ENCODE measurements at places on chromosomes 2 and 18.

DNA sequence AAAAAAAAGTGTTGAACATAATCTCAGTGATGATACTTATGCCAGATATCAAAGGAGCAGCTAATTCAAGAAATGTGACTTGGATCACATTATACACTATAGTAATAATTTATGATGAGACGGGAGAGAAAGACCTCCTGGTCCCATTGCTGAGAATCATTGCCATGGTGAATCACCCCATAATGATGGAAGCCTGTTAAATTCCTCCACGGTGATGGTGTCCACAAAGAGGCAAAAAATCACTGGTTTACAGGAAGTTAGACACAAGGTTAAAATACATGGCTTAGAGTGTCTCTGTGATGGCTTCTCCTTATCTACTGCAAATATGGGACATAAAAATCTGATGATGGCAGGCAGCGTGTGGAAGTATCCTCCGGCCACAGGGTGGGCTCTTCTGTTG lies 210.0 kb downstream of the CDH2 start:
- no peak for DNase-seq

DNA sequence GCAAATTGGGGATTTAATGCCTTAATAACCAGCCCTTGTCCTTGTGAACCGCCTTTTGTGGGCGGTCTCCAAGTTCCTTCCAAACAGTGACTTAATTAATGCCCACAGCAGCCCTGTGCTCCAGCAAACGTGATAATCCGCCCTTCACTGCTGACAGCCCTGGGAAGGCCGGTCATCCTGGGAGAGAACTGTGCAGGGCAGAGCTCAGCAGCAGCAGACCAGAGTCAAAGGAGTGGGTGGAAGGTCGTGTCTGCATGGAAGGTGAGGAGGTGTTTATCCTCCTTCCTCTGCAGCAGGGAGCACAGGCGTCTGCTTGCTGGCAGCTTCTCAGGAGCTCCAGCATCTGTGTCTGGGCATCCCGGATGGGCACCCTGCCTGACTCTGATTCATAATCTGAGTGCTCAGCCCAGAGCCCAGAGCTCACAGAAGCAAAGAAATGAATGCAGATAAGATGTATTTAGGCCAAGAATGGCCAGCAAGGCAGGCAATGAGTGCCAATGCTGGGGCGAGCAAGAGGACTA lies 270.0 kb upstream of the PXDN start:
- no peak for DNase-seq

DNA sequence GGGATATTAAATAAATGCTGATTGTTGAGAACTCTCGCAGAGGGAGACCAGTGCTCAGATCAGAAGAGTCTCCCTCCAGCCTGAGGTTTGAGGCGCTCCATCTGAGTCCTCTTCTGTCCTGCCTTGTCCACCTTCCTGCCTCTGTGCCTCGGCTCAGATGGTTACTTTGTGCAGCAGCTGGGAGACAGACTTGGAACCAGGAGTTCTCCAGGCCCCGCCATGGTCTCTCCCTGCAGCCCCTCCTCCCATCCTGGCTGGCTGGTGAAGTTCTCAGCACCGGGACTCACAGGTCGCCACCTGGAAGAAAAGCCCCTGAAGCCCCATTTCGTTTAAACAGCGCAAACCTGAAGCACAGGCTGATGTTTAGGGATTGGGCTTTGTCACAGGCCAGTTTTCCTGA lies 60.6 kb downstream of the DDX1 start:
- no peak for DNase-seq

DNA sequence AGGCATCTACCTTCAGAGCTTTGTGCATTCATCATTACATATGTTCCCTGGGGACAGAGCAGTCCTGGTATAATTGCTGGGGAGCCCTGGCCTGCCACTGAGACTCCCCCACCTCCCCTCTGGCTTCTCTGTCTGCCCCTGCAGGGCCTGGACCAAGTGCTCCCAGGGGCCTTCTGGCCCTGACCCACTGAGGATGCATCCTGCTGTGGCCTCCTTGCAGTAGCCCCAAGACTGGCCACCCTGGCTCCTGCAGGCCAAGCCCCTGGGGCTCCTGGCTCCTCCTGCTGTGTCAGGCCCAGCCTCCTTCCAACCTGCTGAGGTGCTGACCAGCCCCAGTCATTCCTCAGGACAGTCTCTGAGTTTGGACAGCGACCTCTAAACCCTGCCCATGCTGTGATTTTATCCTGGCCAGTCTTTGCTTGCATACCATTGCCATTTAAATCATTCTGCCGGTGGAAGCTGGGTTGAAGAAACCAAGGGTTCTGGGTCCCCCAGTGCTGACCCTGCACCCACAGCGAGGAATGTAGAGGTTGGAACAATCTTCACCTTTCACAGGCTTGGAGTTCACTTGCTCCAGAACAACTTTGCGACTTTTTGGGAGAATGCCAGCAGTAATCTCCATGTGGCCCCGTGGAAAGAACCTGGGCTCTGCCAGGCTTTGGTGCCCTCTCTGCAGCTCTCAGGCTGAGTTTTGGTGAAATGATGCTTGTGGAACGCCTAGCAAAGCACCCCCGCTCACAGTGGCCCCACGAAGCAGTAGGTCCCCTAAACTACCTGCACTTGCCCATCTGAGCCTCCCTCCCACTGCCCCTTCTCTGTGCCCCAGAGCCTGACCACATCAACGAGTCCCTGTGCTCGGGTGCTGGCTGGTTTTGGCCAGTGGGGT lies 167.3 kb upstream of the GLI2 start:
- no peak for DNase-seq

DNA sequence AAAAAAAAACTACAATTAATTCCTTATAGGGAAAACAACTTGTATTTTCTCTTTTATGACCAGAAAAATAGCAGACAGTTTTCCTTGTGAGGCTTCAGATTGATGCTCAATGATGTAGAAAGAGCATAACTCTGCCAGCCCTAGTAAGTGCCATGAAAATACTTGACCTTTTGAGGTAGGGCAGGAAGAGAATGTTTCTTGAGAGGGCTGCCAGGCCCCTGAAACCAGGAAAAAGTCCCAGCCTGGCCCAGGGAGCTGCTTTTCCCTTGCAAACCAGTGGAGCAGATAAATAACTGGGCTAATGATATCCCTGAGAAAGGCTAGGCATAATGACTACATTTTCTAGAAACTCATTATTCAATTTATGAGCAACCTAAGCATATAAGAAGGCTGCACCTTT lies 126.8 kb downstream of the SLC8A1 start:
- no peak for DNase-seq

DNA sequence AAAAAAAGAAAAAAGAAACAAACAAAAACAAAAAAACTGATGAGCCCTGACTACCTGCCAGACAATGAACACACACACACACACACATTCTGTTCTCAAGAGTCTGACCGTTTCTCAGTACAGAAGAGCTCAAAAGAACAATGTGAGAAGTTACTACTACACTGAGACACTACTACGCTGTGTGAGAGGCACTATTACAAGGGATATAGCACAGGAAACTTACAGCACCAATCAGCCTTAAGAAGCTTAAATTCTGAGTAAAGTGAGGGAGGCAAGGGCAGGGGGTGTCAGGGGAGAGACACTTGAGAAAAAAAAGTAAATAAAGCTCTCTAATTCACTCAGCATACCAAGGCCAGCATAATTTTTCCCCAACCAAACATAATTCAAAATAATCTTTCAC lies 32.5 kb downstream of the WDR33 start:
- no peak for DNase-seq

DNA sequence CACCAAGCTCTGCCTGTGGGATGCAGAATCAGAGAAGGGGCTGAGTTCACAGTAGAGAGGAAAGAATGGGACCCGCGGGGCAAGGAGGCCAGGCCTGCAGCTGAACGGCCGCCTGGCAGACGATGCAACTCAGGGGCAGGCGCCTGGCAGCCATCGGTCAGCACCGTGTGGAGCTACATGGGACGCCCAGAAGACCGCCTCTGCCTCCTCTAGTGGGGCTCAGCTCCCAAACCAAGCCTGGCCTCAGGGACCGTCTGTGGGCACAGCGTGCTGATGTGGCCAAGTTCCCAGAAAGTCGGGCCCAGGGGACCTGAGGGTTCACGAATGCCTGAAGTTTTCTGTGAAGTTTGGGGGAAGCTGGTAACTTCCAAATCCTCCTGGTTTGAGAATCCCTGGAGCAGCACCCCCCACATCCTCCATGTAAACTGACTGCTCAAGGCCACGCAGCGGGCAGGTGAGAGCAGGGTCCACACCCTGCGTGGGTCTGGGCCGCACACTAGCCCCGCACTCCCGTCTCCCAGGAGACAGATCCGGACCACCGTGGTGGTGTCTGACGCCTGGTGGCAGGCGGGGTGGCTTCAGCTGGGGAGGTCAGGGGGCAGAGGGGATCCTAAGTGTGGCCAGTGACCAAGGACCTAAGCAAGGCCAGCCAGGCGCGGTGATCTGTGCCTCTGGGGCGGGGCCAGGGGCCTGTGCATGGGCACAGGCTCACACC lies 14.6 kb downstream of the SNORC start:
- DNase-seq, result no peak

- DNase-seq, result no peak
Measured at GRCh38 chr2:84838434-84839145, 42.3 kb downstream of the TRABD2A start.

- DNase-seq, result no peak
Measured at GRCh38 chr18:42675810-42676209, 439.7 kb downstream of the RIT2 start.

GRCh38 chr2:14551069-14551468 lies 81.4 kb upstream of the LRATD1 start:
- DNase-seq, result no peak

- no peak for DNase-seq
Measured at GRCh38 chr2:211077216-211077767, 520.9 kb downstream of the CPS1 start.
